Spinal cord (tissue), 10 donors: ENCODE measurements at places on chromosomes 11 and 22. TPM values are rescaled to one million over a fixed set of nuclear protein-coding genes. Genes with fewer than 3 reads are reported as not detected.

DNA sequence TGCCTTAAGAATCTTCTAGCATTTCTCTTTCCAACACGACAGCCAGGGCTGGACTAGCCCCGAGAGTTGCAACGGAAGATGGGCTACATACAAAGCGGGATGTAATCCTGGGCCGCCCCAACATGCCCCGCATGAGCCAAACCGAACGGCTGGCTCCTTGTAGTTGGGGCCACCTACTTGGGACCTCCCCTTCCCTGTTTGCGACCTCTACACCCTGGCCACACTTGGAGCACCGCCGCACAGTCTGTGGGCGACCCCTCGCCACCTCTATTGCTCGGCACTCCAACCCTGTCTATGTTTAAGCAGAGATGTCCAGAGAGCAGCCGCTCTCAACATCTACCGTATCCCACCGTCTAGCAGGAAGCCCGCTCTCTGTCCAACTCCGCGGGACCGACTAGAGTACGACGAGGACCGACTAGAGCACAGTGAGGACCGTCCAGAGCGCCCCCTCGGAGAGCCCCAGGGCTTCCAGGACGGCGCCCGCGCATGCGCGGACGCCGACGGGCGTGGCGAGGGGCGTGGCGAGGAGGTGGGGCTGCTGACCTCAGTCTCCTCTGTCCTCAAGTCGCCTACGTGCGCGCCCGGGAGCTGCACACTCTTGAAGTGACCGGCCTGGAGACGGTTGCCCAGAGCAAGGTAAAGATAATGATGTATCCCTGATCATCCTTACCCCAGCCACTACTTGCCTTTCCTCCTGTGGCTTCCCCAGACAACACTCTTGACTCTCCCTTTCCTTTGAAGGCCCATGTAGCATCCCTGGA, 32.3 kb downstream of the NEAT1 start:
- DNase-seq, result no peak

The GPR83 gene
- total RNA-seq, result 5.3 TPM

DNA sequence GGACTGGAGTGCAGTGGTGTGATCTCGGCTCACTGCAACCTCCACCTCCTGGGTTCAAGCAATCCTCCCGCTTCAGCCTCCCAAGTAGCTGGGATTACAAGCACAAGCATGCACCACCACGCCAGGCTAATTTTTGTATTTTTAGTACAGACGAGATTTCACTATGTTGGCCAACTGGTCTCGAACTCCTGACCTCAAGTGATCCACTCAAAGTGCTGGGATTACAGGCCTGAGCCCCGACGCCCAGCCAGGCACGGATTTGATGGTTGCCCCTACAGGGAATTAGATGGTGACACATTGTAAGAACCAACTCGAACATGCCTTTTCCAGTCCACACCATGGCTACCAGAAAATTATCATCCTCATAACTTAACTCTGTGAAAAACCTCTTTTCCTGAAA, 26.8 kb upstream of the RTL6 start:
- DNase-seq, result no peak

- no peak for DNase-seq
Measured at GRCh38 chr11:48096588-48097525, 116.5 kb downstream of the PTPRJ start.

- DNase-seq, result peak; percentile 45
Measured at GRCh38 chr22:30249049-30250038, 2.8 kb upstream of the LIF start.

The MUC6 gene
- not detected for total RNA-seq

DNA sequence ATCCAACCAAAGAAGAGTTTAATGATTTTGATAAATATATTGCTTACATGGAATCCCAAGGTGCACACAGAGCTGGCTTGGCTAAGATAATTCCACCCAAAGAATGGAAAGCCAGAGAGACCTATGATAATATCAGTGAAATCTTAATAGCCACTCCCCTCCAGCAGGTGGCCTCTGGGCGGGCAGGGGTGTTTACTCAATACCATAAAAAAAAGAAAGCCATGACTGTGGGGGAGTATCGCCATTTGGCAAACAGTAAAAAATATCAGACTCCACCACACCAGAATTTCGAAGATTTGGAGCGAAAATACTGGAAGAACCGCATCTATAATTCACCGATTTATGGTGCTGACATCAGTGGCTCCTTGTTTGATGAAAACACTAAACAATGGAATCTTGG, 23.9 kb downstream of the KDM4D start:
- no peak for DNase-seq

GRCh38 chr11:110340436-110340835, 44.0 kb upstream of the RDX start:
- no peak for DNase-seq

DNA sequence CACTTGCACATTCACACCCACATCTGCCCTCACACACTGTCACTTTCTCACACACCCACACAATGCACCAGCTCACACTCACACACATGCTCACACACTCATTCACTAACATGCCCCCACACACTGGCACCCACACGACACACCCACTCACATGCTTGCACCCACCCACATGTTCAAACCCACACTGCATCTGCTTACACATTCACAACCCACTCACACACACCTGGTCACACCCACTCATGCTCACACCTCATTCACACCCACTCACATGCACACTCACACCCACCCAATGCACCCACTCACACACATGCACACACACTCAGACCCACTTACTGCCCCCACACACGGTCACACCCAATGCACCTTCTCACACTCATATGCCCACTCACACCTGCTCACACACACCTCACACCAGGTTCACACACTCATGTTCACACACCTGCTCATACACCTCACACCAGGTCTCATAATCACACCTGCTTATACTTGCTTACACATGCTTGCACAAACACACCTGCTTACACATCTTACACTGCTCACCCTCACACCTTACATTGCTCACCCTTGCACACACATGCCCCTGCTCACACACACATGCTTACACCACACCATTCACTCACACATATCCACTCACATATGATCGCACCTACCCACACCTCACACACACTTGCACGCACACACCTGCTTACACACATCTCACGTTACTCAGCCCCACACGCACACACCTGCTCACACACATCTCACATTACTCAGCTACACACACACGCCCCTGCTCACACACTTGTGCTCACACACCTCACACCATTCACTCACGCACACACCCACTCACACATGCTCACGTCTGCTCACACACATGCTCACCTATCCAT, 3.9 kb upstream of the MYBPC3 start:
- no peak for DNase-seq

The POGLUT3 gene
- total RNA-seq, result 38.0 TPM

DNA sequence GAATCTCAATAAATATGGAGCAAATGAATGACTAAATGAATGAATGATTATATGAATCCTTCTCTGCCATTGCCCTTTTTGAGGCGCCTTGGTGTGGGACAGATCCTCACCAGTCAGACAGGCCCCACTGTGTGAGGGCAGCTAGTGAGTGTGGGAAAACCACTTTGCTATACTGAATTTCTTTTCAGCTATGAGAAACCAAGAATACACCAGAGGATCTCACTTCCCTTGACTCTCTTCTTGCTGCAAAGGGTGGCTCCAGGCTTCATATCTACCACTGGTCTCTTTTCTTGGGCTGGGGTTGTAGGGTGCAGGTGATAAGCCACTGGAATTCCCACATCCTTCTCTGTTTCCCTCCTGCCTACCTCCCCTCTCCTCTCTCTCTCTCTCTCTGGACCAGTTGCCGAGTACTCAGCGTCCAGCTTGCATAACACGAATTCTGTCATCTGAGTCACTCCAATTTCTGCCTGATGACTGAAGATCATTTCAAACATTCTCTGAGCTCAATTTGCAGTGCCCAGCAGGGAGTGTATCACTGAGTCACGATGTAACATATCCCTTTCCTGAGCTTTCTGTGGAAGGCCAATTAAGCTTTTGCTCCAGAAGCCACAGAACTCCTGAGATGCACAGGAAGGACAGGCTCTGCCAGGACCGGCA, 304.3 kb upstream of the NCAM1 start:
- no peak for DNase-seq

GRCh38 chr22:31445642-31446041, 44.0 kb downstream of the EIF4ENIF1 start:
- DNase-seq, result no peak

DNA sequence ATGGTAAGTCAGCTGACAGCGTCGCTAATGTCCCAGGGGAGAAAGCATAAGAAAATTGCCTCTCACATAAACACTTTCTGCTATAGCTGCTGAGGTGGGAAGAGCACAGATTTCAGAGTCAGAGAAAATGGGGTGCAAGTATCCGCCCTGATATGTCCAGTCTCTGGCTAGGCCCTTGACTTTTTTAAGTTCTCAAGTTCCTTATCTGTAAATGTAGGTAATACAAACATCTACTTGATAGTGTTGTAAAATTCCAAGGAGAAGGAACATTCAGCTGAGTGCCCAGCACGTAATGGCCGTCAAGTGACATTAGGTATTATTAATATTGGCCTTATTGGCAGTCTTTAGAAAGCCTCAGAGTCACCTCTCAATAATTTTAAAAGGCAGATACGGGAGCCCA, 143.6 kb downstream of the NTM start:
- DNase-seq, result no peak

- DNase-seq, result no peak
Measured at GRCh38 chr22:43014316-43014868, 557 bp downstream of the PACSIN2 start.

The PRSS23 gene
- total RNA-seq, result 25.5 TPM

The AIFM3 gene
- total RNA-seq, result 147 TPM

The CACNA1I gene
- 4.5 TPM for total RNA-seq

GRCh38 chr22:32720924-32721323, 80.6 kb upstream of the TIMP3 start:
- peak; percentile 76 for DNase-seq

The AIP gene
- 77.4 TPM for total RNA-seq

The FERMT3 gene
- 5.1 TPM for total RNA-seq

DNA sequence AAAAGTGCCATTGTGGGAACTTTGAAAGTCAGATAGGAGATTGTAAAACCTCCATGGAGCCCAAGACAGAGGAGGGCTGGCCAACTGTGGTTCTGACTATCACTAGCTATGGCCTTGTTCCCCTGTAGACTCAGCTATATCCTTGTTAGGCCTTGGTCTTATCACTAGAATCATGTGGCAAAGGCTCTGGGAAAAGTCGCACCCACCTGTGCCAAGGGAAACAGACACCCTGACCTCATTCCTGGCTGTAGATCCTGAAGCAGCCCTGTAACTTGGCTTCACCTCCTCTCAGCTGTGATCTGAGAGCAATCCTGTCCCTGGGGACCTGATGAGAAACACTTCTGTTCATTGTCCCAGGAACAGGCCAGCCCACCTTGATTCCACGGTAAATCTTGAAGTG, 566.2 kb downstream of the TMEM135 start:
- DNase-seq, result no peak

DNA sequence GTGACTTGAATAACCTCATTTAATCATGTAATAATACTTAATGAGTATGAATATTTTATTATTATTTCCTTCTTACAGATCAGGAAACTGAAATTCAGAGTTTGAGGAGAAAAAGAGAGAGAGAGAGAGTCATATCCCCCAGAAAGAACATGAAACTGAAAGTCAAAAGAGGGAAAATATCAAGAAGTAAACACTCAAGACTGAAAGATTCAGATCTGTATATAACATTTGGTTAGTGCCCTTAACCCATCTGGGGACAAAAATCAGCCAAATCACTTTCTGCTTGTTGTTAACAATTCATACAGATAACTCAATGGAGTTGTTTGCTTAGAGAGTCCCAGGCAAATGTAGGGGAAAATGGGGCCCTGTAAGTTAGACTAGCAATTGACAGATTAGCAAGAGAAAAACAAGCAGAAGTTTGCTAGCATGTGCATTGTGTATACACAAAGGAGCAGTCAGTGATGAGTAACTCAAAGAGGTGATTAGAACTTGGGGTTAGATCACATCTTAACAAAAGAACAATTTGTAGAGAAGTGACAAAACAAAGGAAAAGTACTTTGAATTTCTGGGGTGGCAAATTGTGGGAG, 25.9 kb upstream of the MMP13 start:
- DNase-seq, result no peak

GRCh38 chr11:108694846-108695245, 30.0 kb downstream of the DDX10 start:
- DNase-seq, result no peak

DNA sequence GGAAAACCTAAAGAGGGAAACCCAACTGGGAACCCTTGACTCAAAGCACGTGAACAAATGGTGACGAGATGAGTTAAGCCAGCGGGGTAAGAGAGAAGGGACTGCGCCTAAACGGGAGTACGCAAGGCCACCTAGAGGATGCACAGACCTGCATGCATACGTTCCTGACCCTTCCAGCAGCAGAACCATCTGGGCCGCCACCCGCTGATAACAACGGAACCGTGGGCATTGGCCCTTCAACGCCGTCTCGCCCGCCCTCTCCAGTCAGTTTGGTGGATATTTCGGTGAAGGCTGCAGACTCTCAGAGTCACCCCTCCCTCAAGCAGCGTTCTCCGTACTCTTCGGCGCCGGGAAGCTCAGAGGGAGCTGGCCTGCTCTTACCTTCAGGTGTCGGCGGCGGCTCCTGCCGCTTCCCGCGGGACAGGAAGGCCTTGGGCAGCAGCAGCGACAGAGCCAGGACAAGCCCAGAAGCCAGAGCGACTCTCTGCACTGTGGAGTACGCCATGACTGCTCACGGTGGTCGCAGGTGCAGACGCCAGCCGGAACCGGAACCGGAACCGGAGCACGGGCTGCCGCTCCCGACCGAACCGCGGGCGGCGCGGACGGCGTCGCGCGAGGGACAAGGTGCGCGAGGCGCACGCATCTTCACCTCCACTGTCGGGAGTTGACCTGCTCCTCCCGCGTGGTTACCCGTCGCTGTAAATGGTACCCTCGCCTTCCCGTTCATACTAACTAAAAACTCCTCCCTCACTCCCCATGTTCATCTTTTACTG, at the start of gene RIC3:
RIC3 (minus strand) TSS at position 541 of the 773 bp plus-strand sequence; CDS start at position 505, 36 bp downstream.
- DNase-seq, result peak; percentile 81

The ME3 gene
- 45.3 TPM for total RNA-seq

The OR9Q1 gene
- total RNA-seq, result not detected

The OR5AS1 gene
- total RNA-seq, result not detected

DNA sequence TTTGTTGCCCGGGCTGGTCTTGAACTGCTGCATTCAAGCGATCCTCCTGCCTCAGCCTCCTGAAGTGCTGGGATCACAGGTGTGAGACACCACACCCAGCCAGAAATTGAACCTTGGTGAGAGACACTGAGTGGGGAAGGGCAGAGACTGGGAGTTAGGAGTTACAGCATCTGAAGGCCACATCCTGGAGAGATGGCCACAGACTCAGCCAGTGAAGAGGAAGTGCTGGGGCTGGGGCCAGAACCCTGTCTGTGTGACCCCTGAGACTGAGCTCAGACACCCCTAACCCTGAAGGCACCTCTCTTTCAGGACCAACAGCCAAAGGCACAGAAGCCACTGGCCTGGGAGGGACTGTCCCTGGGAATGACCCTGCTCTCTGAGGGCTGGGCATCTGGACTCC, 33.8 kb downstream of the TXN2 start:
- no peak for DNase-seq

GRCh38 chr22:37163575-37164504, 14.1 kb upstream of the IL2RB start:
- no peak for DNase-seq

The GLYATL1 gene
- total RNA-seq, result 3.6 TPM

The MS4A4A gene
- total RNA-seq, result 11.0 TPM

DNA sequence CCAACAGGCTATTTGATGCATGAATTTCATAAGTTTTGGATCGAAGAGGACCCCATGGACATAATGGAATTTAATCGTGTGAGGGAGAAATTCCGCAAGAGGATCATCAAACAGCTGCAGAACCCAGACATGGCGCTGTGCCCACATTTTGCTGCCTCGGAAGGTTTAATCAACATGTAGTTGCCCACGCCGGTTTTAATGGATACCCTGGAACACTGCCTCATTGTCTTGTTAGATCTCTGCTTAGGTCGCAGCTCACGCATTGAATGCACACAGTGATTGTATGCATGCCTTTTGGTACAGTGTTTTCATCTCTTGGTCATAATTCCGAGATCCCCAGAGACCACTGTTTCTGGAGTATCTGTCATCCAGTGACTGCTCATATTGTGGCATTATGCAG, 46.8 kb downstream of the SLN start:
- peak; percentile 33 for DNase-seq
